NCI-H2107 (cell line): ENCODE measurements at places on chromosomes 3 and 15.

DNA sequence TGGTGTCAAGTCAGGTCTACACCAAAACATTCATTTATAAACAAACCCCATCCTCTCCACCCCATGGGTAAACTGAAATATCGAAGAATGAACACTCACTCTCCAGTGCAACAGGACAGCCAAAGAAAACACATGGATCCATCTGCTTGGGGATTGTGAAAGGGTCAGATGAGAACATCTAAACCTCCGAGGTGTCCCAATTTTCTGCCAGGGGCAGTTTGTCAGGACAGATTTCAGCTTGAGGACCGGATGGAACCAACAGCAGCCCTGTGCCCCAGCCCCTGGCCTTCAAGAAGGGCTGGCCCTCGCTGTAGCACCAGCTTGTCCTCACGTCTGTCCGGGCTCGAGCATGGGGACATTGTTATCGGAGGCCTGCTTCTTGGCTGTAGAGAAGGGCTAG lies 45.5 kb downstream of the PCSK6 start:
- DNase-seq = no peak

GRCh38 chr3:62604298-62604697 lies 230.9 kb upstream of the FEZF2 start:
- DNase-seq = no peak

GRCh38 chr3:155890671-155891190 lies 20.3 kb downstream of the GMPS start:
- no peak for DNase-seq

DNA sequence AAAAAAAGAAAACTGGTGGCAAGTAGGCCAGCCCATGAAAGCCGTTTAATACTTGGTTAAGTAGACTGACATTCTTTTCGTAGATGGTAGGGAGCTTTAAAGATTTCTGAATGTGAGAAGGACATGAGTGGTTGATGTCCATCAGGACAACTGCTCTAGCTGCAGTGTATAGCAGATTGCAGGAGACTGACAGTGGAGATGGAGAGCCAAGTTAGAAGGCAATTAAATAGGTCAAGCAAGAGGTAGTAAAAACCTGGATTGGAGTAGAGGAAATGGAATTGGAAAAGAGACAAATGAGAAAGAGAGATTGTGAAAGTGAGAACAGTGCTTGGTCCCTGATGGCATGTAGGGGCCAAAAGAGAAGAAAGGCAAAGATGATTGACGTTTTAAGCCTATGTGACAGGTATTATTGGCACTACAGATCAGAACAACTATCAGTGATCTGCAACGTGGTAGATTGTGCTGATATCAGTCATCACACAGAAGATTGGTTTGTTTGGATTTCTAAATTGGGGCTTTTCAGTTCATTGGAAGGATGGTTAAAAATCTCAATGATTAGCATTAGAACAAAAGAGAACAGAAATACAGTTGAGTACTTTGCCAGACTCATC lies 74.0 kb downstream of the CNTN4 start:
- DNase-seq = no peak

GRCh38 chr3:157199841-157200240 lies 39.9 kb upstream of the CCNL1 start:
- no peak for DNase-seq

DNA sequence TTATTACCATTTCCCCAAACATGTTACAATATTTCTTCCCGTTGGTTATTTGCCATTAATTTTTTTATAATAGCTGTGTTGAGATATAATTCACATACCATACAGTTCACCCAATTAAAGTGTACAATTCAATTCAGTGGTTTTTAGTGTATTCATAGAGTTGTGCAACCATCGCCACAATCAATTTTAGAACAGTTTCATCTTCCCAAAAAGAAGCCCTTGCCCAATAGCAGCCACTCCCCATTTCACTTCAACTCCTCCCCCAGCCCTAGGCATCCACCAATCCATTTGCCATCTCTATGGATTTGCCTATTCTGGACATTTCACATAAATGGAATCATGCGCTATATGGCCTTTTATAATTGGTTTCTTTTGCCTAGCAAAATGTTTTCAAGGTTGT lies 225.1 kb downstream of the EPHB1 start:
- no peak for DNase-seq

DNA sequence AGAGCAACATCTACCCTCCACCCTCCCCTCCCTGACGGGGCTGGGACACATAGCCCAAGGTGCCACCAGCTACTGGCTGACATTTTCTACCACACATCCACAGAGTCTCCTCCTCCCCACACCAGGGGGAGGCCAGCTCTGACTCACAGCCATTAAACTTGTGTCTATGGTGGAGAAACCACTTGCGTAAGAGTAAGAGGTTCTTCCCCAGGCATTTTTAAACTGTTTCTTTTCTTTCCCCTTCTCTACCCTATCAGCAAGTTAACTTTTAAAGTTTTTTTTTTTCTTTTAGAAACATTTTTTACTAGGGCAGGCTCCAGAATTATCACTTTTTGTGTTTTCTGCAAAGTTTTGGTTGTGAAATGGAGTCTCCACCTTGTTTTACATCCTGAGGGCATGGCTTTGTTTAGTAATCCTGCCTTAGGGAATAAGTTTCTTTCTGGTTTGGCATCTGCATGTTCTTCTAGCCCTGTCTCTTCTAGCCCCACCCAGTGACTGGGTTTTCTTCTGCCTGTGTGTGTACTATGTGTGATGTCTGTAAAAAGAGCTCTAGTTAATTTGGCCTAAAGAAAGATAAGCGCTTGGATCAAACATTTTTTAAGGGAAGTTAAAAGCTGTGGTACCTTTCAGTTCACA lies 148.8 kb upstream of the GADL1 start:
- DNase-seq = no peak

DNA sequence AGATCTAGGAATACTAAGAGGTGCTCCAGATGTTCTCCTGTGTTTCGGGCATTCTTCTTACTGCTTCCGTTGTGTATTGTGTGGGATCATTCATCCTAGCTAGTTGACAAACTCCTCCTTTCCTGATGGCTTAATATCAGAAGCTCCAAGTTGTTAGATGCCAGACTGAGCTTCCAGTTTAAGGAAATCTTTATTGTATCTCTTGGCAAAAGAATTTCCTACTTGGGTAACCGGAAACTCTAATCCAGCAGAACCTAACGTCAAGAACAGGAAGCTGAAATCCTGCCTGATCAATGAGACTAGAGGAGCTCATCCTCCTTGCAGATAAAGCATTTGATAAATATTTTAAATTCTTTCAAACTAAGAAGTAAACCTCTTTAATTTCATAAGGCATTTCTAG lies 27.7 kb upstream of the MYH15 start:
- no peak for DNase-seq

DNA sequence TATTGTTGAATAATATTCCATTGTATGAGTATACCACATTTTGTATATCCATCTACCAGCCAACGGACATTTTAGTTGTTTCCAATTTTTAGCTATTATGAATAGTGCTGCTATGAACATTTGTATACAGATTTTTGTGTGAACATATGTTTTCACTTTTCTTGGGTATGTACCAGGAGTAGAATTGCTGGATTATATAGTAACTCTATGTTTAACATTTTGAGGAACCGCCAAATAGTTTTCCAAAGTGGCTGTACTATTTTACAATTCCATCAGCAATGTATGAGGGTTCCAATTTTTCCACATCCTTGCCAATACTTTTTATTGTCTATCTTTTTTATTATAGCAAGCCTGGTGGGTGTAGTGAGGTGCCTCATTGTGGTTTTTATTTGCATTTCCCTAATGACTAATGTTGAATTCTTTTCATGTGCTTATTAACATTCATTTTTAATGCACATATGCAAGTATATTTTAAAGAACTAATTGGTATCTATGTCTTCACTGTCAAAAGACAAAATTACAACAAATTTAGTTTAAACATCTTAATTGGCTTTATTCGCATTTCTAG lies 77.5 kb upstream of the PIAS1 start:
- DNase-seq = no peak

DNA sequence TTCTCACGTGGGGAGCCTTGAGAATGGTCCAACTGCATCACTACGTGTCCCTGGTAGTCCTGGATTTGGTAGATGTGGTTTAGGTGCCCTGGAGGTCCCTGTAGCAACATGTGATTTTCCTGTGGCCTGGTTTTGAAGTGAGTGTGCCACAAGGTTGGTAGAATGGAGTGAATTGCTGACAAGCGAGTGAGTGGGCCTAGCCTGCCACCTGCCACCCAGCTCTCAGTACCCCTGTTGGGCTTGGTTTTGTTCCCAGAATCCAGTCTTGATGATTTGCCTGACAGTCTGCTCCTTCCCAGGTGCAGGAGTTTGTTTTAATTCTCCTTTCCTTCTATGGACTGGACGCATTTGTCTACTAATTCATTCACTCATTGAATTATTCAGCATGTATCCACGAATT lies 19.4 kb downstream of the RPLP1 start:
- DNase-seq = no peak

DNA sequence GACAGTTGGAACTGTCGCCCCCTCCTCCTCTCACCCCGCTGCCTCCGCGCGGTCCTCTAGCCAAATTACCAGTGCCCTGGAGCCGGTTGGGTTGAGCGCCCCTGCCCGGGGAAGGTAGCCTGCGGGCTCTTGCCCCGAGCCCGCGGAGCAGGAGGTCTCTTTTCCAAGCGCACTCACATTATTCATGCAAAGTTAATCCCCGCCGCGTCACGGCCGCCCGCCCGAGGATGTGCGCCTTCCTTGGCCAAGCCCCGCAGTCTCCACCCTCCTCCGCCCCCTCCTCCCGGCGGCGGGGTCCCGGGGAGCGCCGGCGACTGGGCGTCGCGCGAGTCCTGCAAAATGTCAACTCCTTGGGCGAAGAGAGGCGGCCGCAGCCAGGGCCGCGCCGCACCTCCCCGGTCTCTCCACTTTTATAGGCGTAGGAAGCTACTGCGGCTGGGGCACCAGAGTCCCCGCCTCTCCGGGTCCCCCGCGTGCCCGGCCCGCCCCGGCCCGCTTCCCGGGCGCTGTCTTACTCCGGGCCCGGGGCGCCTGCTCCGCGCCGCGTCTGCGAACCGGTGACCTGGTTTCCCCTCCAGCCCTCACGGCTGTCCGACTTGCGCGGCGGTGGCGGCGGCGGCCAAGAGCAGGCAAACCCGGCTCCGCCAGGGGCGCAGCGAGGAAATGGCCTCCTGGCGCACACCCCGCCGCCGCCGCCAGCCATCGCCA lies at the start of gene THRB:
TSS of gene THRB (minus strand) at position 233 of the 708 bp plus-strand sequence.
- no peak for DNase-seq

GRCh38 chr15:62591842-62592838 lies 427.1 kb upstream of the C2CD4B start:
- DNase-seq = no peak

- no peak for DNase-seq
Observed at GRCh38 chr15:35448294-35448693, 97.7 kb downstream of the DPH6 start.

GRCh38 chr3:151974067-151974466 lies 100.6 kb downstream of the SUCNR1 start:
- DNase-seq = no peak

- peak; percentile 6 for DNase-seq
Observed at GRCh38 chr3:81352867-81353266, 408.6 kb downstream of the GBE1 start.

DNA sequence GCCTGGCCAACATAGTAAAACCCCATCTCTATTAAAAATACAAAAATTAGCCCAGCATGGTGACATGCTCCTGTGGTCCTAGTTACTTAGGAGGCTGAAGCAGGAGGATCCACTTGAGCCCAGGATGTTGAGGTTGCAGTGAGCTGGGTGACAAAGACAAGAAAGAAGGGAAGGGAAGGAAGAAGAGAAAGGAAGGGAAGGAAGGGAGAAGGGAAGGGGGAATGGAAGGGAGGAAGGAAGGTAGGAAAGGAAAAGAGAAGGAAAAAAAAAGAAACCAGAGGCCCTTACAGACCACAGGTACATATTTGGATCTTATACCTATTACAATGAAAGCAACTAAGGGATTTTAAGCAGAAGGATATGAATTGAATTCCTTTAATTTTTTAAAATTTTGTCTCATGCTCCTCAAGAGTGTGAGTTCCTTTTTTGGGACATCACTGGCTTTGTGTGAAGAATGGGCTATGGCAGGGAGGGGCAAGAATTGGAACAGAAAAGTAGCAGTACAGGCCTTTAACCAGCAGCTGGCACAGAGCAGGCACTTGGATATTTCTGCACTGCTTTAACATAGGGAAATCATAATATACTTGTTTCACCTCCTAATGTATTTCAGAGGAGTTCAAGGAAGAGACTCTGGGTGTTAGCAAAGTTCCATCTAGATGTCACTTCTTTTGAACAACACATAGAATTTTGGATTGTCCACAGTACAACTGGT lies 7.9 kb downstream of the RAB27A start:
- no peak for DNase-seq

DNA sequence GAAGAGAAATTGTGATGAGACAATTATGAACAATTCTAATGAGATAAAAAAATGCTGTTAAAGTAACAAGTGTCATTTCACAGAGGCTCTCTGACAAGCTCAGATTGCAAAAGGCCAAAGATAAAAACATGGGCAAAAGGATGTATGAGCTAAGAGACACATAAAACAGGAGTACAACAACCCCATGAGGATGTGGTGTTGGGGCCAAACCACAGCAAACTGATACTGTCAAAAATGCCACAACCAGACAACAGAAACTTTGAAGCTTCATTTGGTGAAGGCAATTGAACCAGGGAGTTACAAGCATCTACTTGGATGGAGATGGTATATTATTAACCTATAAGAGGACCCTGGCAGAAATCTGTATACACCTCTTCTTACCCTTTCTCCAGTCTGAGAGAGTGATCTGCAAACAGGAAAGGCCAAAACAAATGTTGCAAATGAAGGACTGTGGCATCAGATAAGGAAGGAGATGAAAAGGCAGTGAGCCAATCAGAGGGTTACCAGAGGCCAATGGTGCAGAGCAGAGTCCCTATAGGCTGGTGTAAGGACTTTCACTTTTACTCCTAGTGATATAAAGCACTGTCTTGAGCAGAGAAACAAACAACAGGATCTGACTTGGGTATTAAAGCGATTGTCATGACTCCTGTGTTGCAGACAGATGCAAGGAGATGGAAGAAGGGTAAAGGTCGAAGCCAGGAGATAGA lies 659.0 kb downstream of the NTRK3 start:
- no peak for DNase-seq

- no peak for DNase-seq
Observed at GRCh38 chr3:54543446-54543845, 384.4 kb downstream of the LRTM1 start.

DNA sequence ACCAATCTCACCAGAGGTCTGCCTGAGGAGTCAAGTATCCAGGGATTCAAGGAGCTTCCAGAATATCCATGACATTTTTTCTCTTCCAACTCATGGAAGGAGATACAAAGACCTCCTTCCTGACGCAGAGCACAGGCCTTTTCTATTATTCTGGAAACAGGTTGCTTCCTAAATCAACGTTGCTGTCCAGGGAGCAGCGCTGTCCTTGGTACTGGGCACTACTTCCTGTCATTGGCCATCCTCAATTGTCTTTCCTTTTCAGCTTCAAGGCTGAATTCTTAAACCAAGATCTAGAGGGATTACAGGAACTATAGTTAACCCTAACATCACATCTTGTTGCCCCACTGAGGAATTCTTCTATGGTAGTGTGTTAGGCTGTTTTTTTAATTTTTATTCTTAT lies 50.4 kb upstream of the TBC1D21 start:
- DNase-seq = no peak

- DNase-seq = no peak
Observed at GRCh38 chr3:148757238-148758215, 59.8 kb downstream of the AGTR1 start.

GRCh38 chr3:129838086-129838485 lies 55.4 kb downstream of the TMCC1 start:
- DNase-seq = no peak

GRCh38 chr15:97978401-97979139 lies 18.1 kb downstream of the ARRDC4 start:
- no peak for DNase-seq

GRCh38 chr15:99402014-99402729 lies 150.9 kb downstream of the LRRC28 start:
- DNase-seq = no peak

GRCh38 chr3:146818866-146819265 lies 213.7 kb upstream of the PLSCR5 start:
- DNase-seq = no peak
